CD4-positive, alpha-beta T cell treated with Interleukin-4 for 4 hours (primary cell): ENCODE measurements at places on chromosomes 2 and 18.

GRCh38 chr2:5914811-5915611 lies 222.8 kb downstream of the SOX11 start:
- no peak for DNase-seq

DNA sequence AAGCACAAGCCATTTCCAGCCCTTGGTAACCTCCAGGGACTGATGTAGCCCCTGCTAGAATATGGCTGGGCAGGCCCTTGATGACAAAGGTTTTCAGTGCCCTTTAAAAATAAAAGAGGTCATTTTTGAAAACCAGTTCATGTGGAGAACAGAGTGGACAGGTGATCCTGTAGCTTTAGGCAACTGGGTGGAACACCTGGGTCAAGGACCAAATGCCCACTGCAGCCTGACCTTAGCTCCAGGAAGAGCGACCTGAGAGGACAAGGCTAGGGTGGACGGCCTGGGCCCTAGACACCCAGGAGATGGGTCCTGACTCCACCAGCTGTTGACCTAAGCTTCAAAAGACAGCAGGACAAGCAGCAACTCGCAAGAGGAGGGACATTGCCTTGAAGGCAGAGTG lies 116.6 kb downstream of the LIPG start:
- DNase-seq, result no peak

DNA sequence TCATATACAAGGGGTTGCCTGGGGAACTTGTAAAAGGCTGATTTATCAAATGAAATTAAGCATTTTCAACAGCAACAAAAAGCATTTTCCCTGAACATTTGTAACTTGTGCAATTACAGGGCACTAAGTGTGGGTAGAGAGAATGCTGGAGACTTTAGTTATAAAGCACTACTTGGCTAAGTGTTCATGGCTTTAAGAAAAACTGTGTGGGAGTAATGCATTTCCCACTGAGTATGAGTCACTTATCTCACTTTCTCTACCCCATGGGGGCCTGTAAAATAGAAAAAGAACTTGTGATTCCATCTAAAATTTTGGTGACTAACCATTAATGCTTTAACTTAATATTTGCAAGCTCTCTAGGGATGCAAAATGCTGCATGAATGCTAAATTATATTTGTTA lies 193.4 kb downstream of the CCDC102B start:
- no peak for DNase-seq

GRCh38 chr18:51182824-51183223 lies 14.7 kb downstream of the MEX3C start:
- no peak for DNase-seq

GRCh38 chr2:152716805-152717227 lies 445 bp downstream of the PRPF40A start:
- peak; percentile 21 for DNase-seq

- DNase-seq, result no peak
These were observed 631.8 kb upstream of the RAB6C start for GRCh38 chr2:129347486-129348217.

GRCh38 chr2:11155381-11156035 lies at the start of gene SLC66A3:
Gene SLC66A3 (plus strand): TSS chr2:11155467. CDS start chr2:11155547, 80 bp downstream.
- DNase-seq, result peak; percentile 87

DNA sequence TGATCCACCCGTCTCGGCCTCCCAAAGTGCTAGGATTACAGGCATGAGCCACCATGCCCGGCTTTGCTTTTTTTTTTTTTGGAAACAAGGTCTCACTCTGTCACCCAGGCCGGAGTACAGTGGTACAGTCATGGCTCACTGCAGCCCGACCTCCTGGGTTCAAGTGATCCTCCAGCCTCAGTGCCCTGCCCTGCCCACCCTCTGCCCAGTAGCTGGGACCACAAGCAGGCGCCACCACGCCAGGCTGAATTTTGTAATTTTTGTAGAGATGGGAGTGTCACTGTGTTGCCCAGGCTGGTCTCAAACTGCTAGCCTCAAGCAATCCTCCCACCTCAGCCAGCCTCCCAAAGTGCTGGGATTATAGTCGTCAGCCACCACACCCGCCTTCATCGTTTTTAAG lies 11.6 kb upstream of the PSD4 start:
- DNase-seq, result no peak

DNA sequence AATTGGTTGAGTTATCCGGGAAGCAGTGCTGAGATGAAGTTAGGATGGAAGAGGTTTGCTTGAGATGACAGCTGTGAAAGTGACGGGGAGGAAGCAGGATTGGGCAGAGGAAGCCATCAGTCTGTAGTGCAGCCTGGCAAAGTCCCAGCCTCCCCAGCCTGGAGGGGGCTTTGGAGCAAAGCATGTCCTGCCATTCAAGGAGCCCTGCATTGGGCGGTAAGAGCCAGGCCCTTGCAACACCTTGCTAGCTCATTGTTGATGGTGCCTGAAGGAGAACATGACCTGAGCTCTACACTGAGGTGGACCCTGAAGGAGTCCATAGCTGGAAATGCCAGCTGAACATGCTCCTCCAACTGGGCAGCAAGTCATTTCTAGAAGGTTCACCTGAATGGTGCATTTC lies 228.9 kb downstream of the ACKR3 start:
- no peak for DNase-seq

DNA sequence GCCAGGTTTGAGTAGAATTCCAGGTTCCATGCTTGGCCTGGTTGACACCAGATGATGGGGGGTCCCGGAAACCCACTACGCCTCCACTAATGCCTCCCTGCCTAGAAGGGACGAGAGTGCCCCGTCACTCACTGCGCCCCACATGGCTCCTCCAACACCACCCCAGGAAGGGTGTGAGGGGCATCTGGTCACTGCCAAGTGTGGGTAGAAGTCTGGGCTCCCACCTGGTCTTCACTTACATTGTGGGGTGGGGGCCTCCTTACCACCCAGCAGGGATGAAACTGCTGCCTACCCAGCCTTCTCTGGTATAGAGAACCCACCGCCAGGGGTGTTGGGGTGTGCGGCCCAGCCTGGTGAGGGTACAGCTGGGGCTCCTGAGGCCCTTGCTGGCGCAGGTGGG lies 65.2 kb upstream of the B3GNT7 start:
- DNase-seq, result no peak

DNA sequence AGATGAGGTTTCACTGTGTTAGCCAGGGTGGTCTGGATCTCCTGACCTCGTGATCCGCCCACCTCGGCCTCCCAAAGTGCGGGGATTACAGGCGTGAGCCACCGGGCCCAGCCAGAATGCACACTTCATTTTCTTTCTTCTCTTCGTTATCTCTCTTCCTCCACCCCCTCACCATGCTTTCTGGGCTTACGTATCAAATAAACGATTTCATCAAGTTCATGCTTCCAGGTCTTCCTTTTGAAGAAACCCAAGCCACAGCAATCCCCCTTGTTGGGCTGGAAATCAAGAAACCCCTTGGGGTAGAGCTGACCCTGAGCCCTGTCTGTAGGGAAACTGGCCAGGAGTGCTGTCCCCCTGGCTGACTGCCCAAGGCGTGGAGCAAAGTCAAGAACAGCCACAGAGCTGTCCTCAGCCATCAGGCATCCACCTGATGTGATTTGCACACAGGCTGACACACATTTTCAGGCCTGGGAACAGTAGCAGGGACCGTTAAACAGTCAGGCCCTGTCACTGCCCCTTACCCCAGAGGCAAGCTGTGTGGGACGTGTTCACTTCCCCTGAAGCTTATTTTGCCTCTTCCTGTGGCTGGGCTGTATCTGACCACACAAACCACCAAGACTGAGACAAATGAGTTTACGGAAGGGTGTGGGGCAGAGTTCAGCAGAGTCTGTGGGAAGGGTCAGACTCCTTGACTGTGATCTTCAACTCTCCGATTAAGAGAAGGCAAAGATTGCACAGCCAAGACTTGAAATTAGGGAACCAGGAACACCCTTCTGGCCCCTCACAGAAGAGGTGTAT lies 15.1 kb upstream of the NMUR1 start:
- peak; percentile 69 for DNase-seq

DNA sequence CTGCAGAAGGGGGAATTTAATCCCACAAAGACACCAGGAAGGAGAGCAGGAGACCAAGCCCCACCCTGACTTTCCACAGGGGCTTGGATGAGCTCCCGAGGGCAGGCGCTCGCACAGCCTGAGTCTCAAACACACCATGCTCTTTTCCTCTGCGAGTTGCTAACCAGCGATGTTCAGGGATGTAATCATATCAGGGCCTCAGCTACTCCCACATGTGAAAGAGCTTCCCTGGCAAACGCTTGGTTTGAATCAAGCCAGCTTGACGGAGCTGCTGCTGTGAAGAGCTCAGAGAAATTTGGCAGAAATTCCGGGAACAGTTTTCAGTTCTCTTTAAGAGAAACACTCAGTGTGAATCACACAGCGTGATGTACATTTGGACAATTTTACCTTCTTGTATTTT lies 385.8 kb downstream of the GALR1 start:
- no peak for DNase-seq

DNA sequence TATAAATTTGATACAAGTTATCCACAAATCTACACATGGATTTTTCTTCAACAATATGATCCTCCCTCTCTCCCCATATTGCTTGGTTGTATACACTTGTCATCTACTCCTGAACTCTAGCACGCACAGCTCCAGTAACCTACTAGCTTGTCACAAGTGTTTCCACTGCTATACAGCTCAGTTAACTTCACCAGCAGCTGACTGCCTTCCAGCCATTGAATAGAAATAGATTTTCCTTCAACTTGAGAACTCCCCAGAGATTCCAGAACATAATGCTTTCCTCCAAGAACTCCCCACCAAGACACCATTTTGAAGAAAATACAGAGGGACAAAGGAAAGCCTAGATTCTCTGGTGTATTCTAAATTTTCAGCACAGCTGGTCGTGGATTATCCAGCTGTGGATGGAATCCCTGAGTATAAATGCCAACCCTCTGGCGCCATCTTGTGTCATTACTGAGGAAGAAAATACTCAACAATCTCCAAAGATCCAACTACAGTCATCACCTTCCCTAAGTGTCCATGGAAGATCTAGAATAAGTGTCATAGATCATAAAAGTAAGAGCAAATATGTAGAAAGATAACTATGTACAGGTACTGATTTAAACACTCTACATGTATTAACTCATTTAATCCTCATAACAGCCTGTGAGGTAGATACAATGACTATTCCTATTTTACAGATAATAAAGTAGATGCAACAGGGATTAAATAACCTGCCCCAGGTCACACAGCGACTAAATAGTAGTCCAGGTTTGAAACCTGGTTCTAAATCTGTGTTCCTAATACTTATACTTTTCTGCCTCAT lies 156.7 kb downstream of the ARHGAP28 start:
- no peak for DNase-seq

GRCh38 chr2:26245810-26246209 lies 1.1 kb downstream of the HADHB start:
- DNase-seq, result no peak

DNA sequence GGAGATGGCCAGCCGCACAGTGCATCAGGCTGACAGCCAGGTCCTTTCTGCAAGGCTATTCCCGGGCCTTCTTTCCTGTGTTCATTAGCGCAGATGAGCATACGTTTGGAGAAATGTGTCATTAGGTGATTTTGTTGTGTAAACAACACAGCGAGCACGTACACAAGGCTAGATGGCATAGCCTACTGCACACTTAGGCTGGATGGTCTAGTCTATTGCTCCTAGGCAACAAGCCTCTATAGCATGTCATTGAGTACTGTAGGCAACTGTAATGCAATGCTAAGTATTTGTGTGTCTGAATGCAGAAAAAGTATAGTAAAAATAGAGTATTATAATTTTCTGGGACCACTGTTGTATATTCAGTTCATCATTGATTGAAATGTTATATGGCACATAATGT lies 50.9 kb upstream of the PHLPP1 start:
- no peak for DNase-seq

- DNase-seq, result no peak
These were observed 33.9 kb downstream of the STAT1 start for GRCh38 chr2:190979906-190980629.

DNA sequence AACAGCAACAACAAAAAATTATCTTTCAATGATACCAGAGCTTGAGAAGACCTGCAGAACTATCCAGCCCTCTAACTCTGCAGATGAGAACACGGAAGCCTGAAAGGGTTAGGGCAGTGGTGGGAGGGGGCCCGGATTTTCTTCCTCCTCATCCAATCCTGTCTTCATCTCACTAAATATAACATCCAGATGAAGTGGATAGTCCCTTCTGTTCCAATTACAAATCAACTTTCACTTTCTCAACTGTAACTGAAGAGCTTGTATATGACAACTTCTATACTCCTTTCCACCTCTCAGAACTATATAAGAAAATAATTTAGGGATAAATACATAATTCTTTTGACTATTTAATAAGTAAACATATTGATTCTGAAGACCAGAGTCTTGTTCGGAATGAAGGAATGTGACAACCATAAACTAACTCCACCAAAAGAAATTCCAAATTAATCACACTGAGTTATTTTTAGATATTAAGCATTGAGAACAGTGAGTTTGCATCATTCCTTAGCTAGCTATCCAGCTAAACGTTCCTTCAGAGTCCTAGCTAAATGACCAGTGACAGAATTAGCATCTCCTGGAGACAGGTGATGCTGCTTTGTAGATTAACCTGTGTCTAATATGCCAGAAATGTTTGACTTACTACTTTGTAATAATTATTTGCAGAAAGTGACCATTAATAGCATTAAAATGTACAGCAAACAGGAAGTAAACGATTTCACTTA lies 32.7 kb downstream of the SFT2D3 start:
- no peak for DNase-seq

GRCh38 chr2:235277485-235277884 lies 216.4 kb upstream of the AGAP1 start:
- no peak for DNase-seq

DNA sequence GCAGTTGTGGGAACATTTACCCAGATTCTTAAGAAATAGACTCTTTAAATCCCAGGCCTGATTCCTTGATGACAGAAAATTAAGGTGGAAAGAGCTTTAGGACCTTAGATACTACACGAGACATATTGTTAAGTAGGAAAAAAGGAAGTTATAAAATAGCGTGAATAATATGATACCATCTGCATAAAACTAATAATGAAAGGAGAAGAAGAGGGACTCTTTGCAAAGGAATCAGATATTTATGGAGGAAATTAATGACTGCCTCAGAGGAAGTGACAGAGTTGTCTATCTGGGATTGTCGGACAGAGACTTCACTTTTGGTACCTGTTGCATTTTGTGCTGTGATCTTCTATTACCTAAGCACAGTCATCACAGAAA lies 20.8 kb downstream of the APCDD1 start:
- DNase-seq, result no peak

DNA sequence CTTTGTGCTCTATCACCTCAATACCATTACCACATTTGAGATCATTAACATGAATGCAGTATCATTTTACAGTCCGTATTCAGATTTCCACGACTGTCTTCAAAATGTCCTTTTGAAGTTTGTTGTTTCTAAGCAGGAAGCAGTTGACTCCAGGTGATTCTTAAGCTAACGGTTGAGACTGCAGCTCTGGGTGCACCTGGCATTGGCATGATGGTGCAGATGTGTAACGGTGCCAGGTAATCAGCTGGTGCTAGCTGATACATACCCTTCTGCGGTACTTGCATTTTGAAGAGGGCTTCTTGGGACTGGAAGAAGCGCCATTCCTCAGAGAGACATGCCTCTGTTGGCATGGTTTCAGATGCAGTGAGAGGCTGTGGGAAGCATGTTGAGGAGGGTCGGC lies 19.5 kb downstream of the SIGLEC15 start:
- no peak for DNase-seq

DNA sequence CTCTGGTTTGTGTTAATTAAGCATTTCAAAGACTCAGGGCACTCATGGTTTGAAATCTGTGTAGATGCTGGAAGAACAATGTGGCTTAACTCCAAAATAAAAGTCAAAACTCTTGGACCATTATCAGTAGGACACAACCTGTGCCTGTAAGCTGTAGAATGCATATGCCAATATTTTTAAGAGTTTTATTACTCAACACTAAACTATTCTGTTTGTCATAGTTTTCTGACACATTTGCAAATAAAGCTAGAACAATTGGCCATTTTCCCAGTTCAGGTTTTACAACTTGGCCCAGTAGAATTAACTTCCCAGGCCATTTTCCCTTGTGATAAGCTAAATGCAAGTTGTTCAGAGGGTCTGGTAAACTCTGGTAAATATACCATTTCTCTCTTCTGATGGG lies 713.1 kb downstream of the CBLN2 start:
- DNase-seq, result no peak
